NCI-H1092 (cell line): ENCODE measurements at places on chromosomes 4 and X.

- DNase-seq = no peak
Observed at GRCh38 chr4:119632216-119632615, 3.6 kb upstream of the PDE5A start.

DNA sequence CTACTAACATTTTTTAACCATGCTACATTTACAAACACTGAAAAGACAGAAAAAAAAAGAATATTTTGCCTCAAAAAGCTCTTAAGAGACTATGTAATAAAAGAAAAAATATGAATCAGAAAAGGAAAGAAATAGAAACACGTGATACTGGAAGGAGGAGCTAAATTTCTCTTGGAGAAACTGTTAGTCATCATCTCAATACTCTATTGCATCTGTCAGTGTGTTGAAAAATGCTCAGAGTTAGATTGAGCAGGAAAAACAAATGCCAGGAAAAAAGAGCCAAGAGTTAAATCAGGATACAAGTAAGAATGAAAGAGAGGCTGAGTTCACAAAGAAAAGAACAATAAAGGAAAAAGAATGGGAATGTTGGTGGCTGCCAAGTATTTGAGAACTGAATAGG lies 2.6 kb downstream of the RAB28 start:
- no peak for DNase-seq

DNA sequence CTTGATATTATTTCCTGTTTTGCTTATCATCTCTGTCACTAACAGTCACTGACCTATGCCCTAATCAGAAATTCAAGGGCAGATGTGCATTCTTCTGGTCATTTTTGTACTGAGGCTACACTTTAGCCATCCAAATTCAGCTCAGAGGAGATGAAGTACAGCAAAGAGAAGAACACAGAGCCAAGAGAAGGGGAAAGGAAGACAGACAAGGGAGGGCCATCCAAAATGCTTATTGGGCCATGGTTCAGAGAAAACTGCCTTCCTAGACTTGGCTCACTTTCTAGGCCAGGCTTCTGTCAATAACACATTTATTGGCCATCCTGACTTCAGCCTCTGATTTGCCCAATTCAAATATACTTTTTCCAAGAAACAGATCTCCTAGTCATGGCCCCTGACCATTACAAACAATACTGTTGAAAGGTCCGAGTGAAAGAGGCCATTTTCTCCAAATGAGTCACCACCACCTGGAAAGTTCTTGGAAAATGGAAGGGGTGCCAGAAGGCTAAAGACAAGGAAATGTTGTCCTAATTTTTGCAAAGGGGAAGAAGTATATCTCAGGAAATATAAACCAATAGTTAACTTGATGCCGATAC lies 56.4 kb downstream of the DCX start:
- DNase-seq = no peak

GRCh38 chrX:151974336-151975227 lies at the start of gene GABRE:
Gene GABRE (minus strand): TSS chrX:151974676. CDS start chrX:151974625, 51 bp downstream.
- no peak for DNase-seq

DNA sequence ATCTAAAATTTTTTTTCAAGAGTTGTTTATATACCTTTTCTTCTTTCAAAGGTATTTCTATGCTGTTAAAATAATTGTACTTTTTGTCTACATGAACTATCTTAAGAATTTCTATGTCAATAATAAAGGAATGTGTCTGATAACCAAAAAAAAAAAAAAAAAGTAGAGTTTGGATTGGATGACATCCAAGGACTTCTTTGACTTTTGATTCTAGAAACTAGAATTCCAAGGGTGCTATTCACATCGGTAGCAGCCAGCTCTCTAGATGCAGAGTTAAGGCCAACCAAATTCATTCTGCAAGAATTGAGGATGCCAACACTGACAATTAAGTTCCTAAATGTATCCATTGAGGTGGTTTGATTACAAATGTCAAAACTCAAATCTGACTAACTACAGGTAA lies 42.0 kb upstream of the PRKG2 start:
- DNase-seq = no peak

- DNase-seq = no peak
Observed at GRCh38 chr4:58981828-58982227, 1871.6 kb upstream of the IGFBP7 start.

GRCh38 chr4:73152893-73153292 lies 83.4 kb upstream of the COX18 start:
- DNase-seq = no peak

DNA sequence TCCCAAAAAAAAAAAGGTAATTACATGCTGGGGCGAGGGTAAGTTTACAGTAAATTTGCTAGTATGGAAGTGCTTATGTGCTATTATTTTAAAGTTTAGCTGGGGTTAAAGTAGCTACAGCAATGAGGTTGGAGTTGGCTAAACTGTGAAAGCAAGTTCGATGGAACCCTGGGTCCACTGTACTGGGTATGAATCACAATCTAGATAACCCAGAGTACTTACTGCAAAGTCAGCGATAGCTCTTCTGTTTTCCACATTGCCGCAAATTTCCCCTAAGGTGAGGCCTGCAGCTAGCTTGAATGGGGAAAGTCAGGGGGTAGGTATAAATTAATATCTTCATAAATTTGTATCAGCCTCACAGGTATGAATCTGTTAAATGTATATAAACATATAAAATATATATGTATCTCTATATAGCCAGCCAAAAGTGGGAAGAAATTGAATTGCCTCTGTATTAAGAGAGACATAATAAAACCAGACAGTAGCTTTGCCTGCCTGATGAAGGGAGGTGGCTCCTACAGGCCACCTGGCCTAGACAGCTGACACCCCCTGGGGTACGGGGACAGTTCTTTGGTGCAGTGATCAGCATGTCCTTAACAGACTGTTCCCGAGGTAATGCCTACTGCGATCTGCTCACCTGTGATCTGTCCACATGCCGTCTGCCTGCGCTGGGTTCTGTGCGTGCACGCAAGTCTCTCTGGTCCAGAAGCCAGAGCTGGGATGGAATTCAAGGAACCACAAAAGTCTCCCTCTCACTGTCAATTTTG lies 30.6 kb downstream of the CLRN2 start:
- no peak for DNase-seq

DNA sequence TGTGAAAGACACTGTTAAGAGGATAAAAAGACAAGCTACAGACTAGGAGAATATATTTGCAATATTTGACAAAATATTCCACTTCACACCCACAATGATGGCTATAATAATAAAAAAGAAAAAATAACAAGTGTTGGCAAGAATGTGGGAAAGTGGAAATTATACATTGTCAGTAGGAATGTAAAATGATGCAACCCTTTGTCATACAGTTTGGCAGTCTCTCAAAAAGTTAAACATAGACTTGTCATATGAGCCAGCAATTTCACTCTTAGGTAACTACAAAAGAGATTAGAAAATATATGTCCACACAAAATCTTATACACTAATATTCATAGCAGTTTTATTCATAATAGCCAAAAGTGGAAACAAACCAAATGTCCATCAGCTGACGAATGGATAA lies 5.2 kb upstream of the RADX start:
- no peak for DNase-seq

DNA sequence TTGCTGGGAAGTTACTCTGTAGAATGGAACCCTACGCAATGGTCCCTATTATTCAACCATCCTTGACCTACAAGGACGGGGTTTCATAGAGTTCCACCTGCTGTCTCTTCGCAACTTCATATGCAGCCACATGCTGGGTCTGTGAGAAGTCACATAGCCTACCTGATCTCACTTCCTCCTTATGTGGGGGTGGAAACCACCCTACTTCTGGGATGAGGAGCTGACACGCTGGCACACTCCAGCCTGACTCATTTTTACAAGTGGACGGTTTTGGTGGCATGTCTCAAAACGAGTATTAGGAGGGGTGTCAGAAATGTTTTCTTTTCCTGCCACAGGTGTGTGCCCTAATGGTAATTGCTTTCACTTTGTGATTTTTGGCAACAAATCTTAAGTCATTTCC lies 36.8 kb upstream of the ARSD start:
- no peak for DNase-seq

- no peak for DNase-seq
Observed at GRCh38 chrX:19866626-19867410, 20.6 kb downstream of the SH3KBP1 start.

- DNase-seq = peak; percentile 57
Observed at GRCh38 chrX:12138361-12139313, at the start of gene FRMPD4. Gene FRMPD4 (plus strand): TSS chrX:12138473. CDS start chrX:12138972, 499 bp downstream.
